ENCODE measurements at places on chromosomes 13 and 19.

DNA sequence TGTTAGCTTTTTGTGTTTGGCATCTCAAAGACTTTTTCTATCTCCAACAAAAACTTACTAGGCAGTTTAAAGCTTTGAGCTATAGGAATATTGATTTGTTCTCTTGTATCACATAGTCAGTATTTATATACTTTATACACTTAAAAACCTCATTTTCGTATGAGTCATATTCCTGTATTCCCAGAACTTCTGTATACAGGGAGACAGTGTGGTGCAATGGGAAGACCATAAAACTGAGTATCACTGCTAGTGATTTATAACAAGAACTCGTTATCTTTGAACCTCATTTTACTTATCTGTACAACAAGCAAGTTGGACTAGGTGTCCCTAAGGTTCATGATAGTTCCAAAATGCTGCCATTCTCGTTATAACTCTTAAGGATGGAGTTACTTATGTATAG is 6.3 kb downstream of the GPR180 start:
- no peak for DNase-seq

DNA sequence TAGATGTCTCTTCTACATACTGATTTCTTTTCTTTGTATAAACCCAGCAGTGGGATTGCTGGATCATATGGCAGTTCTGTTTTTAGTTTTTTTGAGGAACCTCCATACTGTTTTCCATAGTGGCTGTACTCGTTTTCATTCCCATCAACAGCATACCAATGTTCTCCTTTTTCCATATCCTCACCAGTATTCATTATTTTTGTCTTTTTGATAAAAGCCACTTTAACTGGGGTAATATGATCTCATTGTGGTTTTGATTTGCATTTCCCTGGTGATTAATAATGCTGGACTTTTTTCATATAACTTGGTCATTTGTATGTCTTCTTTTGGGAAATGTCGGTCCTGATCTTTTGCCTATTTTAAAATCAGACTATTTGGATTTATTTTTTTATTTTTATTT is 108.5 kb downstream of the PAN3 start:
- no peak for DNase-seq

DNA sequence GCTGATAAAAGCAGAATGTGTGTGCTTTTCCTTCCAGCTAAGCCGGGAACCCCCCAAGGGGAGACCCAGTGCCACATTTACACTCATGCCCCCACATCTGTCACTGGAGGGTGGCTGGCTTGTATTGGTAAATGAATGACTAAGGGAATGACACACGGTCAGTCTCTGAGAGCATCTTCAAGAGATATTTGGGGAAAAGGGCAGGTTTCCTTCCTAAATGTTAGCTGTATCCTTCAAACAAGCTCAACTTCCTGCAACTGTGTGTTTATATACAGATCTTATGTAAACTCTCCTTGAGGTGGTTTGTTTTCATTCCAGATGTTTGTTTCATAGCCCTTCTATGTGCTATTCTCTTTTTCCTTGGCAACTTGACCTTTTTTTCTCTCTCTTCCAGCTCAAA is 192.6 kb downstream of the COL4A1 start:
- DNase-seq, result no peak

DNA sequence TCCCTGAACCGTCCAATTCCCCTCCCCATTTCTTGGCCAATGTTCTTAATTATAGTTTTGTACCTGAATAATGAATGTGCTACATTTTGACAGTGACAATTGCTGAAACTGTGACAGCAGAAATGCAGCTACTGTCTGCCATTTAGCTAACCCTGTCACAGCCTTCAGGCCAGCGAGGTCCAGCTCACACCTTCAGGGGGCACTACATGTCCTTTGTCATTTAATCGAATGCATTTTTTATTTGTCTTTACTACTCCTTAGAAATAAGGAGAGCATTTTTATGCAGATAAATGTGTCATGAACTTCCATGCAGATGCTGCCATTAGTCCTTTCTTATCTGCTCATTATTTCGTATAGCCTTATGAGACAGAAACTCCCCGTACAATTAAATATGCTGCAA is 159.9 kb downstream of the MZT1 start:
- no peak for DNase-seq

- DNase-seq, result no peak
Observed at GRCh38 chr19:55426042-55426441, 17.1 kb downstream of the SHISA7 start.

All from NCI-H1694 (cell line).